ENCODE measurements at places on chromosomes 2 and 18.

DNA sequence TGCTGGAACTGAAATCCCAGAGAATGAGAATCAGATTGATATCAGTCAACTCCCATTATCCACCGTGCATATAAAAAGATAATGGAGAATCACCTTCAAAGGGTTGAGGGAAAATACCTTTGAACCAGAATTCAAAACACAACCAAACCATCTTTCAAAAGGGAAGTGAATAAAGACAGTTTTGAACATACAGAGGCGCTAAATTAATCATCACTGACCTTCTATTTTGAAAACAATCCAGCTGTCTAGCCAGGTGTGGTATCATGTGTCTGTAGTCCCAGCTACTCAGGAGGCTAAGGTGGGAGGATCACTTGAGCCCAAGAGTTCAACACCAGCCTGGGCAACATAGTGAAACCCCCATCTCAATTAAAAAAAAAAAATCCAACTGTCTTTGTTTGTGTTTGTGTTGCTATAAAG lies 63.6 kb downstream of the TRABD2A start:
- DNase-seq: no peak

GRCh38 chr18:36128530-36128870 lies 640 bp downstream of the SLC39A6 start:
- peak; percentile 31 for DNase-seq

DNA sequence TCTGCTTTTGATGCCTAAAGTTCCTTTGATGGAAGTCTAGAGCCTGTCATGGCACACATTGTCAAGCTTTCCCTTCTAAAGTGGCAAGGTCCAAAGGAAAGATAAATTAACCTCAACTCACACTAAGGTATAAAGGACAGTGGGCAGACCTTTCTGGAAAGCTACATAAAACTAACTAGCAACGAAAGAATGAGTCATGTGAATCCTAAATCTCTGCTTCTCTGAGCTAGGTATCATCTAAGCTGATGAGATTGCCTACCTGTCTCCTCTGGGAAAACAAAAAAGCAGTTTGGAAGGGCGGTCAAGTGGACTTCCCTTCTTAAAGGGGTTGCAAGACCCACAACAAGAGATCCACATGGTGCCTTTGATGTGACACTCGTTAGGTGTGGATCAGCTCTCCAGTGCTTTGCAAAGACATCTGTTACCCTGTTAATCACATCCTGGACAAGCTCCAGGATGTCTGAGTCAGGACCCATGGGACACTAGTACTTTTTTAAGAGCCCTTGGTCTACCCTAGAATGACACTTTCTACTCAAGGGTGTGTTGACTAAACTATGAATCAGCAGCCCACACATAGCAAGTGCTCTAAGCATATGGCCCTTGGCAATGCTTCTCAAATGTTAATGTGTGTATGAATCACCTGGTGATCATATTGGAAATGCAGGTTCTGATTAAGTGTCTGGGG lies 173.5 kb downstream of the ALK start:
- peak; percentile 13 for DNase-seq

GRCh38 chr2:150981826-150982225 lies 279.8 kb downstream of the RBM43 start:
- no peak for DNase-seq

- no peak for DNase-seq
Observed at GRCh38 chr2:8885449-8886201, 48.2 kb upstream of the KIDINS220 start.

DNA sequence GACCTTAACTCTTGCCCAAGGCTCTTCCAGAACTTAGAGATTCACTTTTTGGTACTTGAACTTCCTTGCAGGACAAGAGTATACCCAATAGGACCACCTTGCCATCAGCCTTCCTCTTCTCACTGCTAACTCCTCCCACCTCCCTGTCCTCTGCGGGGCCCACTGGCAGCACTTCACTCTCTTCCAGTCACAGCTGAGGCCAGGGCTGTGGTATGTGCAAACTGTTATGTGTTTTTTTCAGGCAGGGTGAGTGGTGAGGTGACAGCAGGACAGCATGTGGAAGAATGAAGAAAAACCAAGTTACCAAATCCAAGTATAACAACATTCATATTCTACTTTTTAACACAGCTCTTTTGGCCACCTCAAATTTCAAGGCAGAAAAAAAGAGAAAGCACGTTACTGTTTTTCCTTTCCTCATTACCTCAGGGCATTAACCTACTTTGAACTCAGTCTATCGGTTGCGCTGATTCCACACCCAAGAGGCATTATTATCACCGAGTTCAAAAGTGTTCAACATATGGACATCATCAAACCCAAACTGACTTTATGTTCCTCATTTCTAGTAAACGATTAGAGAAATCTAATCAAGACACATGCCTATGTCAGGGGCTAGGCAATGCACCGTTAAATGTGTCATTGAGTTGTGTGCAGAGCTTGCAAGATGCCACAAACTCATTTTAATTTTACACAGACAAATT lies 605.2 kb upstream of the SYT4 start:
- DNase-seq: peak; percentile 51

DNA sequence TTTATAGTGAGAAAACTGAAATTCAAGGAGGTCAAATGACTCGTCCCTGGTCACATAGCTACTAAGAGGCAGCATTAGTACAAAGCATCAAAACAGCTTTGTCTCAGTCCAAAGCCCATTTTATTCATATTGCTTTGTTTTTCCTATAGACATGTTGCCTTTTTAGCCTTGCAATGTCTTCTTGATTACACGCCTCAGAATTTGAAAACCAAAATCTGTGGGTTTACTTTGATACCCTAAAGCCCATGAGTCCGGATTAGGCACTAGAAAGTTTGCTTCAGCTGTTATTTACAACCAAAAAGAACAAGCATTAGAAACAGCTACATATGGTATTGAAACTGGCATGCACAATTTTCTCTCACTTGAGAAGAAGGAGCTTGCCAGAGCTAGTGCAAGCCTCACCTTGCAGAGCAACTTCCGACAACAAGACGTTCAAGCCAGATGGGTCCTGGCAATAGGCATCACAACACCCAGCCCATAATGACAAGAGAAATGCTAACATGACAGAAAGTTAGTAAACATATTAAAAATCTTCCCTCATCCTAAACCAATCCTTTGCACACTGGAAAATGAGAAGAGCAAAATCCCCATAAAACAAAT lies 276.8 kb downstream of the RIT2 start:
- DNase-seq: no peak

- no peak for DNase-seq
Observed at GRCh38 chr2:82792316-82792715, 1666.8 kb downstream of the SUCLG1 start.

GRCh38 chr18:63043516-63043915 lies 276.1 kb downstream of the BCL2 start:
- DNase-seq: no peak

- DNase-seq: no peak
Observed at GRCh38 chr2:9793918-9794717, 49.2 kb upstream of the TAF1B start.

DNA sequence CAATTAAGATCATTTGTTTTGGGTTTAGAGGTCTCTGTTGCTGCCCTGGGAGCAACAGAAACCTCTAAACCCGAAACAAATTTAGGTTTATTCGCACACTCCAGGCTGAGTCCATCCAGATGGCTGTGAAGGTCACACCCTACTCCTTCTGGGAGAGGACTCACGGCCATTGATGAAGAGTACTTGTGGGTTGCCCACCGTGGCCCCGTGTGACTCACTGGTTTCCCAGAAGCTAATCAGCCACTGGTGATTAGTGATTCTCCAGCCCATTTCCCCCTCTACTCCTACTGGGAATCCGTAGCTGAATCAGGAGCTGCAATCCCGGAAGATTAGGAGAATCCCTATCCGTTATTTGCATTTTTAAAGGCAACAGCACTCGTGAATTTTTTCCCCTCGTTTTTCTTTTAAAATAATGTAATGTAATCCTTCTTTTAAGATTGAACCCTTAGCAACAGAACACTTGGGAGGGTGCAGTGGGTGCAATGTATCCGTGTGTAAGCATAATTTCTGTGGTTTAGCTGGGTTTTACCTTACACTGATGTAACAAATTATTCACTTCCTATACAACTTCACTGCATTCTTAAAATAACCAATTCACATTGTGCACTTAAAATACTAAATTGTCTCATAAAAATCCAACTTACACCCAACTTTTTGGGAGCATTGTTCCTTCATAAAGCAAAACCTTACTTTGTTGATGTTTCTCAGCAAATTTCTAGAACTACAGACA lies 27.5 kb upstream of the EPAS1 start:
- no peak for DNase-seq

- peak; percentile 37 for DNase-seq
Observed at GRCh38 chr2:219509780-219510511, 4.3 kb upstream of the ASIC4 start.

DNA sequence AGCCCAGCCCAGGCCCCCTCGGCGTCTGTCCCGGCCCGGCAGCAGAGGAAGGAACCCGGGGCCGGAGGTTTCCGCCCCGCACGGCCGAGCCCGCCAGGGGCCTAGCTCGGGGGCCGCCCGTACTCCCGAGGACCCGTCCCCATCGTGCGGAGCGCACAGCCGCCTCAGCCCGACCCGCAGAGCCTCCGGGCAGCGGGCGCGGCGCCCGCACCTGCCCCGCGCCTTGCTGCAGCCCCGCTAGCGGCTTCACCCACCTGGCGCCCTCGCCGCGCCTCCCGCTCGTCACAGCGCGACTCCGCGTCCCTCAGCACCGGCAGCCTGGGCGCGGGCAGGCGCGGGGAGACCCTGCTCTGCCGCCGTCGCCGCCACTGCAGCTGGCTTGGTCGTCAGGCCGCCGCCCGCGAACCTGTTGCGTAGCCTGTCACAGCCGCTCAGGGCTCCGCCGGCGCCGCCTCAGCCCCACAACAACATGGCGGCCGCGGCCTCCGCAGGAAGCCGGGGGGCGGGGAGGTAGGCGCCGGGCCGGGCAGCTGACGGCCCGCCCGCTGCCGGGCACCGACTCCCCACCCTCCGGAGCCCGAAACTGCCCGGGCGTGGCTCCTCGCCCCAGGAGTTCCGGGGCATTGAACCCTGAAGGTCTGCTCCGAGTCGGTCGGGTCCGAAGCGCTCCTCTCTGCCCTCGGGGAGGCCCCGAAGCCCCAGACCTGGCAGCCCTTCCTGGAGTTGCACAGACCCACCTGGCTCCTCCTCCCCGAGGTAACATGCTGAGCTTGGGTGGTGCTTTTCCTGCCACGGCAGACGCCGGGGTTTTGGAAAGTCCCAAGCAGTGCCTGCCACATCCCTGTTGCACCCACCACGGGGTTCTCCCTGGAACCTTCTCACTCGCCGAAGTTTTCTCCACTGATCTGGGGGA lies at the start of gene ITSN2:
TSS of gene ITSN2 (minus strand) at position 487 of the 913 bp plus-strand sequence. CDS start 32,454 bp downstream, outside the sequence.
- DNase-seq: peak; percentile 65

- DNase-seq: peak; percentile 50
Observed at GRCh38 chr18:46226461-46226860, 122.3 kb downstream of the HAUS1 start.
